NCI-H1092 treated with DMSO at 0.1 percent for 48 hours (cell line): ENCODE measurements at places on chromosomes 7 and 10.

- DNase-seq: no peak
These were observed 54.3 kb upstream of the NPY start for GRCh38 chr7:24229481-24230226.

GRCh38 chr10:118254654-118255053, 87.5 kb downstream of the FAM204A start:
- DNase-seq: no peak

GRCh38 chr10:70186571-70186970, 16.3 kb upstream of the SAR1A start:
- no peak for DNase-seq

GRCh38 chr7:144048648-144049047, at the start of gene OR2A5:
TSS of gene OR2A5 (plus strand) at chr7:144048948. CDS start at chr7:144050402, 1,454 bp downstream.
- peak; percentile 61 for DNase-seq

- no peak for DNase-seq
These were observed 84.9 kb downstream of the GRB10 start for GRCh38 chr7:50697748-50698147.

- no peak for DNase-seq
These were observed 200.9 kb upstream of the AOAH start for GRCh38 chr7:36925207-36925606.

DNA sequence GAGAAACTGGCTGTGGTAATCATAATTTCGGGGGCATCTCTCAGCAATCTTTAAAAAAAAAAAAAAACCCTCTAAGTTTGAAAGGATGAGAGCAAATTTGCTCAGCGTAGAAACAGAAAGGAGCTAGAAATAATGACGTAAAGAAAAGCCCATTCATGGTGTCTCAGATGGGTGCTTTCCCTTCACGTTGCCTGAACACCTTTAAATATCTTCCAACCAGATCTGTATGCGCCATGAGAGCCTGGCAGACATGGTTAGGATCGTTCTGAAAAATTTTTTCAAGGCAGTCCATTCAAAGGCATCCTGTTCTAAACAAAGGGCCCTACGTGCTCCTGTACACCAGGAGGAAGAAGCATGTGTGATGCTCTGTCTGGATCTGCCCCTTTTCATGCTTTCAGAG, 141.2 kb upstream of the C1QL3 start:
- DNase-seq: no peak

DNA sequence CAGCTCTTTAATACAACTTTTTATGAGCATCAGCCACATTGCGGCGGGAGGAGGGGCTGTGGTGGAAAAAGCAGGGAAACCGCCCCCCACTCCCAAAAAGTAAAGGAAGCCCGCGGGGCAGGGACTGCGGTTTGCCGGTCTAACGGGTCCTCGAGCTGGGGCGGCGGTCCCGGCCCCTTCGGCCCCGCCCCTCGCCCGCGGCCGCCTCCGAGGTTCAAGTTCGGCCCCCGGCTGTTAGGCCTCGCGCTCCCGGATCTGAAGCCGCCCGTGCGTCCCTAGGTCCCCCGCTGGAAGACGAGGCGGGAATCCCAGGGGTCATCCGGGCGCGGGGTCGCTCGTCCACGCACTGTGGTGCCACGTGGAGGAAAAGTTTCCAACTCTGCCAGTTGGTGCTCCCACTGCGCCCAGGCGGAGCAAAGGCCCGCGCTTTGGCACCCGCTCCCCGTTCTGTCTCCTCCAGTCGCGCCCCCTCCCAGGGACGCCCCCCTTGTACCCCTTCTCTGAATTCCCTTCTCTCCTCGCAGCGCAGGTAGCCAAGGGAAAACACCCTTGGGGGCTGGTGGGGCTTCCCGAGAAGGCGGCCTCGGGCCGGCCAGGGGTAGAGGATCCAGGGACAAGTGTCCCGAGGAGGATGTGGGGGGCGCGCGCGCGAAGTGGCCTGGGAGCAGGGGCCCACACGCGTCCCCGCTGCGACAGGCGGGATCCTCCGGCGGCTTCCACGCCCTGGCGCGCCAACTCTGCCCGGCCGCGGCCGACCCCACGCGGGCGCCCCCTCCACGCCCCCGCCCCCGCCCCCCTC, 798 bp upstream of the AUTS2 start:
- DNase-seq: peak; percentile 70

- no peak for DNase-seq
These were observed 256.2 kb downstream of the SDHAF3 start for GRCh38 chr7:97373736-97374135.

GRCh38 chr10:117457071-117457810, 82.0 kb upstream of the PDZD8 start:
- no peak for DNase-seq

DNA sequence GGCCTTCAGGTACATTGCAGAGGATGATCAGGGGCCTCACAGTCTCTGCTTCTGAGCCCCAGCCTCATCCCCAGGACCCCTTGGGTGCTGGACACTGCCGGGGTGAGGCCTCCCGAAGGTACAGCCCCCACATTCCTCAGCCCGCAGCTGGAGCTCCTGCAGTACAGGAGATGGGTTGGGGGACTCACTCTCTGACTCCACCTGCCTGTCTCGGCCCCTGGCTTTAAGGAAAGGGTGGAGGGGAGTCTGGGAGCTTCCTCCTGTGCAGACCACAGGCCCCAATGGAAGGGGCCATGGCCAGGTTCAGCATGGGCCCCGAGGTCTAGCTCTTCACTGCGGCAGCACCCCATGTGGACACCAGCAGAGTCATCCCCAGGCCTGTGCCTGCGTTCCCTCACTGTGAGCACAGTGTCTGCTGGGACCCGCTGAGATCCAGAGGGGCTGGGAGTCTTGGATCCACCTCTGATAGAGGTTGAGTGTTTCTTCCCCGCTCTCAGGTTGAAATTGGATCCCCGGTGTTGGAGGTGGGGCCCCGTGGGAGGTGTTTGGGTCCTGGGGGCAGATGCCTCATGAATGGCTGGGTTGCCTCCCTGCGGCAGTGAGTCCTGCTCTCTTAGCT, 99.9 kb downstream of the PRKAG2 start:
- no peak for DNase-seq

GRCh38 chr10:86376852-86377796, 10.5 kb upstream of the GRID1 start:
- DNase-seq: peak; percentile 50

DNA sequence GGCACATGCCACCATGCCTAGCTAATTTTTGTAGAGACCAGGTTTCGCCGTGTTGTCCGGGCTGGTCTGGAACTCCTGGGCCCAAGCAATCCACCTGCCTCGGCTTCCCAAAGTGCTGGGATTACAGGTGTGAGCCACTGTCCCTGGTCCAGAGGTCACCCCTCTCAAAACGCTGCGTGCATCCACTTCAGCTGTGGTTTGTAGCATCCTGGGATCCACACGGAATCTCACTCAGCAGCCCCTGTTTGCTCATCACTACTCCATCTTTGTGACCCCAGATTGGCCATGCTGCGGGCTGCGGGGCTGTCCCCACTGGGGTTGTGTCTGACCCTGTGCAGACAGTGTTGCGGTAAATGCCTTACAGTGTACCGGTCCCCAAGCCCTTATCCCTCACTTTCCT, 3.5 kb downstream of the INPP5A start:
- DNase-seq: no peak

GRCh38 chr7:64905133-64905532, 2.1 kb downstream of the ZNF273 start:
- DNase-seq: no peak

- no peak for DNase-seq
These were observed 338.3 kb upstream of the TEX47 start for GRCh38 chr7:89133819-89134218.
